Cardiac atrium fibroblast (primary cell): ENCODE measurements at places on chromosomes 4 and X. TPM values are rescaled to one million over a fixed set of nuclear protein-coding genes. Genes with fewer than 3 reads are reported as not detected.

PDLIM3 gene
- total RNA-seq, result 121 and 137 TPM in 2 replicates

DCLK2 gene
- 1.8 and 2.3 TPM in 2 replicates for total RNA-seq

MED14 gene
- total RNA-seq, result 9.7 and 16.5 TPM in 2 replicates

SLITRK4 gene
- 4.1 and 5.2 TPM in 2 replicates for total RNA-seq

TBC1D8B gene
- 12.8 and 13.0 TPM in 2 replicates for total RNA-seq

TSR2 gene
- total RNA-seq, result 11.7 and 14.6 TPM in 2 replicates

ENOX2 gene
- 5.1 and 6.0 TPM in 2 replicates for total RNA-seq

SYN1 gene
- total RNA-seq, result 3.6 and 13.9 TPM in 2 replicates

F8A3 gene
- total RNA-seq, result 9.4 and 11.0 TPM in 2 replicates

CCSER1 gene
- total RNA-seq, result 5.7 TPM in 1 of 2 replicates, not detected in the other

ITGB1BP2 gene
- 1.3 TPM in 1 of 2 replicates, not detected in the other for total RNA-seq

BGN gene
- 186 and 203 TPM in 2 replicates for total RNA-seq

SPANXA1 gene
- total RNA-seq, result not detected in 2 replicates

FREM3 gene
- not detected in 2 replicates for total RNA-seq

SORCS2 gene
- 0.16 and 0.18 TPM in 2 replicates for total RNA-seq

UCP1 gene
- not detected in 2 replicates for total RNA-seq

PDZD4 gene
- total RNA-seq, result 1.1 and 5.5 TPM in 2 replicates

ZNF280C gene
- 2.3 and 2.9 TPM in 2 replicates for total RNA-seq

STARD8 gene
- total RNA-seq, result 1.9 and 2.3 TPM in 2 replicates

HTN1 gene
- total RNA-seq, result not detected in 2 replicates

MAP7D2 gene
- under 0.01 and 1.1 TPM in 2 replicates for total RNA-seq

SLC6A14 gene
- total RNA-seq, result not detected in 2 replicates

FAM133A gene
- total RNA-seq, result not detected in 2 replicates

ODAPH gene
- total RNA-seq, result not detected in 2 replicates

IL21 gene
- not detected in 2 replicates for total RNA-seq

PPP2R2C gene
- total RNA-seq, result 0.16 TPM in 1 of 2 replicates, not detected in the other
